ENCODE measurements at places on chromosomes 12 and 14.

DNA sequence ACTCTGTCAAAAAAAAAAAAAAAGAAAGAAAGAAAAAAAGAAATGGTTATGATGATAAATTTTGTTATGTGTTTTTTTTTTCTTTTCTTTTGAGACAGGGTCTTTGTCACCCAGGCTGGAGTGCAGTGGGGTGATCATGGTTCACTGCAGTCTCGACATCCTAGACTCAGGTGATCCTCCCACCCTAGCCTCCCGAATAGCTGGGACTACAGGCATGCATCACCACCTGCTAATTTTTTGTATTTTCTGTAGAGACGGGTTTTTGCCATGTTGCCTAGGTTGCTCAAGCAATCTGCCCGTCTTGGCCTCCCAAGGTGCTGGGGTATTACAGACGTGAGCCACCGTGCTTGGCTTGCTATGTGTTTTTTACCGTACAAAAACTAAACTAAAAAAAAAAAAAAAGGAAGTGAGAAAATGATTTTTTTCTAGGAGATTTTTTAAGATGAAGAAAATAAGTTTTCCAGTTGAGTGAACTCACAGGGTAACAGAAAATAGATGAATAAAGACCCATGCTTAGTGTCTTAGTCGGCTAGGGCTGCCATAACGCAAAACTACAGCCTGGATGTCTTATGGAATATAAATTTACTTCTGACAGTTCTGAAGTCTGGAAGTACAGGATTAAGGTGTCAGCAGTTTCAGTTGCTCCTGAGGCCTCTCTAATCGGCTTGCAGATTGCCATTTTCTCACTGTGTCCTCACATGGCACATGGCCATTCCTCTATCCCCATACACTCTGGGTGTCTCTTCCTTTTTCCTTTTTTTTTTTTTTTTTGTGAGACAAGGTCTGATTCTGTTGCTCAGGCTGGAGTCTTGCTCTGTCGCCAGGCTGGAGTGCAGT is 13.2 kb upstream of the APOF start:
- DNase-seq: no peak

DNA sequence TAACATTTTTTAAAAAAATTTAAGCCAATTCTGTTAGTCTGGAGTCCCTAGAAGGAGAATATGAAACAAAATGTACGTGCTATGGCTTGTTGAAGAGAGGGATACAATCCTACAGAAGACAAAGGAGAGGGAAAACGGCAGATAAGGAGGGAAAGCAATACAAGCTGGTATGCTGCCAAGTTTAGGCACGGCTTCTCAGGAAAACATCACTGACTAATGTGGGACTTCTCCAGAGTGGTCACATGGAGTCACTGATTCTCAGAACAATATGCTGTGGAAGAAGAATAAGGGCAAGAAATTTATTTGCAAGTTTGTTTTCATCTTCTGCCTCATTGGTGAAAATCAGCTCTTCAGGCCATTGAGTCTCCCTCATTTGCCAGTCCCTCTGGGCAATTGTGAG is 22.9 kb upstream of the NR1H4 start:
- no peak for DNase-seq

- no peak for DNase-seq
These were observed 382.9 kb downstream of the TMEM121 start for GRCh38 chr14:105909046-105909827.

DNA sequence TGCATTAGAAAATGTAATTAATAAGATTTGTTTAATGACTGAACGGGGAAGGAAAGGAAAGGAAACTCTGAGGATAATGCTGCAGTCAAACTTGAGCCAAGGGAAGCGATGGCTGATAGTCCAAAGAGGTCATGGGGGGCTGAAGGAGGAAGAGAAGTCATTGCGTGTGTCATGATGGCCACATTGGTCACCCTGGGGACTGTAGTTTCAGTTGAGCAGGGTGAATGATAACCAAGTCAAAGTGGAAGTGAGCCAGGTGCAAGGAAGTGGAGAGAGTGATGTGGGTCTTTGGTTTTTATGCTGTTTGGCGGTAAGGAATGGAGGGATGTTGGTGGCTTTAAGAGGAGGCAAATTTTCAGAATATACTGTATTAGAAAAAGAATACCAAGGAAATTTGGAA is 21.6 kb downstream of the C12orf75 start:
- DNase-seq: no peak

DNA sequence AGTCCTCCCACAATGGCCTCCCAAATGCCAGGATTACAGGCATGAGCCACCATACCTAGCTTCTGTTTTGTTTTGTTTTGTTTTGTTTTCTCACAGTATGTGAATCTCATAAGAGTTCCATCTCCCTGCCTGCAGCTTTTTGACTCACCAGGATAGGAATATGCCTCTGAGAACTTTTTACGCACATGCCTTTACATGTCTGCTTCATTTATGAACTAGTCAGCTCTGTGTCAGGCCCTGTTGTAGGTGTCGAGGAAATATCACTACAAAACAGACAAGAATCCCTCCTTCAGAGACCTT is 89.0 kb downstream of the BORCS5 start:
- DNase-seq: no peak

GRCh38 chr12:63228853-63229252 is 77.9 kb upstream of the AVPR1A start:
- no peak for DNase-seq

DNA sequence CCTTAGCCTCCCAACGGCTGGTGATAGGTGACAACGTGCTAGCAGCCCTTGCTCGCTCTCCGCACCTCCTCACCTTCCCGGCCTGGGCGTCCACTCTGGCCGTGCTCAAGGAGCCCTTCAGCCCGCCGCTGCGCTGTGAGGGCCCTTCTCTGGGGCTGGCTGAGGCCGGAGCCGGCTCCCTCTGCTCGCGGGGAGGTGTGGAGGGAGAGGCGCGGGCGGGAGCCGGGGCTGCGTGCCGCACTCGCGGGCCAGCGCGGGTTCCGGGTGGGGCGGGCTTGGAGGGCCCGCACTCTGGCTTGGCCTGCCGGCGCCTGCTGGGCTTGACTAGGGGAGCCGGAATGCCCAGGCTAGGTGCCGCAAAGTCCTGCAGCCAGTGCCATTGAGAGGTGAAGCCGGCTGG is 131.1 kb downstream of the CCER1 start:
- DNase-seq: no peak

- no peak for DNase-seq
These were observed 114.9 kb downstream of the TMEM121 start for GRCh38 chr14:105641075-105641937.

DNA sequence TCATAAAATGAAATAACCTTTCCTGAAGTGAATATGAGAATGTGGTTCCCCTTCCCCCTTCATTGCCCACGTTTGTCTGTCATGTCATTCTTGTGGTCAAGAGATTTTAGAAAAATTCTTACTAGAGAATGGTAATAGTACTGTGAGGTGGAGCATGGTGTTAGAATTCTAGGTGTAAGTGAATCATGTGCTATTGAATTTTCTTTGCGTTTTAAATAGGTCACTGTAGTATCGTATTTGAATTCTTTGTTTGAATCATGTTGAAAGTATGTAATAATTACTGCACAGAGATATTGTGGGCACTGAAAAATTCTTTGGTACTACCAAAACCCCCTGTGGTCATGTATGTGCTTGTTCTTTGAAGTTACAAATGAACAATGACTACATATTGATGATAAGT is 49.9 kb downstream of the FUT8 start:
- DNase-seq: no peak

DNA sequence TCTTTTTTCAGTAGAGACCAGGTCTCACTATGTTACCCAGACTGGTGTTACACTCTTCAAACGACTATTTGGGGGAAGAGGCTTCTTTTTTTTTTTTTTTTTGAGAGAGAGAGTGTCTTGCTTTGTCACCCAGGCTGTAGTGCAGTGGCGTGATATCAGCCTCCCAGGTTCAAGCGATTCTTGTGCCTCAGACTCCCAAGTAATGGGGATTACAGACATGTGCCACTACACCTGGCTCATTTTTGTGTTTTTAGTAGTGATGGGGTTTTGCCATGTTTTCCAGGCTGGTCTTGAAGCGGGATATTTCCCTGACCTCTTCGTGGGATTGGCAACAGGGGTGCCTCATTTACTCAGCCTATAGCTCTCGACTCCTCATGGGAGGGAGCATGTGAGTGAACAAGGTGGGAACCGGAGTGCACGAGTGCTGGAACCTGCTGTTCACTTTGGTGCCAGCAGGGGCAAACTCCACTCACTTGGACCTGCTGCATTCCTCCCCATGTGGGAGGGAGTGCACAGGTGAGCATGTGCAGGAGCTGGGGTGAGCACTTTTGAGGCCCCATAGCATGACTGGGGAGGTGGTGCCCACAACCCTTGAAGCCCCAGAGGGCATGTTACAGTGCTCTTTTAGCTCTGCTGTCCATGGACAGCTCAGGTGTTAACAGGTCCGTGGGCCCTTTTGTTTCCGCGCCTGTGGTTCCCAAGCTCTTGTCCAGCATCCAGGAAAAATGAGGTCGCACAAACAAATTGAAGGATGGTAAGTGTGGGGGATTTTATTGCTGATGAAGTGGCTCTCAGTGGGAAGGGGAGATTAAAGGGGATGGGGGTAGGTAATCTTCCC is 79.1 kb upstream of the HECTD1 start:
- peak; percentile 37 for DNase-seq

DNA sequence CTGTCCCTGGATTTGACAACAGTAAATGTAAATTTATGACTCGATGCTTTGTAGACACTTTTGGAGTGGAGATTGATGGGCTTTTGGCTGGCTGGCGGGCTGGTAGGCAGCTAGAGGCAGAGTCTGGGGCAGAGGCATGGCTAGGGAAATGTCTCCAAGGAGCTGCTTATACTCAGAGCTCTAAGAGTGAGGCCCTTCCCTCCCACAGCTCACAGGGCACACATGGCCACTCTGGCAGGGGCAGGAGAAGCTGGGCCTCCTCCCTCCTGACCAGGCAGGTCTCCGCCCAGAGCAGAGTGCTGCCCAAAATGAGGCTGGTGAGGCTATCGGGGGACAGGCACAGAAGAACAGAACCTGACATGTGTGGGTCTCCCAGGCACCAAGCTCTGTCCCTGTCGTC is 67.5 kb downstream of the GALNT16 start:
- no peak for DNase-seq

Data from BE2C (cell line).